ENCODE measurements at places on chromosomes 12 and 14.

DNA sequence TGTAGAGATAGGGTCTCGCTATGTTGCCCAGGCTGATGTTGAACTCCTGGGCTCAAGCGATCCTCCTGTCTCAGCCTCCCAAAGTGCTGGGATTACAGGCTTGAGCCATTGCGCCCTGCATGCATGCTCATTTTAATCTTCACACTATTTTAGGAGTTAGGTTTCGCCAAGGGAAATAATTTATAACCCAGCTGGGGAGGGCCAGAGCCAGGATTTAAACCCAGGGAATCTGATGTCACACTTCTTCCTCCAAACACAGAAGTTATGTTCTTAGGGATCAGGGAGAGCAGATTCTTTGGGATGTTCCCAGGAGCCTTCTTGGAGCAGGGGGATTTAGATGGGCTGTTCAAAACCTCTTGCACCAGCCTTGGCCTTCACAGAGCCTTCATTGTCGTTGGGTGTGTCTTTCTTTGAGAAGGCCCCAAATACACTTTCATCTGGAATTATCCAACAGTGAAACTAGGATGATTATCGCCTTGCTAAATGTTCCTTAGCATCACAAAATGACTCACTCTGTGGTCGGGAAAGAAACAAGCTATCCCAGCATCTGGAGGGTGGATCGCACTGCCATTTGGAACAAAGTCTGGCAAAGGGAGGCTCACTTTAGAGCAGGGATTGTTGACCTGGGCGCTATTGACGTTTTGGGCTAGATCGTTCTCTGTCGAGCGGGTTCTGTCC, 8.2 kb upstream of the PPP1CC start:
- DNase-seq, result no peak

GRCh38 chr14:93185349-93185720, 218 bp downstream of the LYSET start:
- DNase-seq, result no peak

- DNase-seq, result no peak
Measured at GRCh38 chr12:131454418-131455217, 256.3 kb upstream of the SFSWAP start.

GRCh38 chr12:11731455-11731854, 82.0 kb downstream of the ETV6 start:
- DNase-seq, result no peak

GRCh38 chr12:130437555-130438242, 100.0 kb downstream of the PIWIL1 start:
- no peak for DNase-seq

- no peak for DNase-seq
Measured at GRCh38 chr12:13130981-13131380, 27.5 kb upstream of the GSG1 start.

GRCh38 chr14:81990312-81990761, 456.7 kb upstream of the SEL1L start:
- DNase-seq, result no peak

GRCh38 chr12:46818642-46819041, 7.2 kb downstream of the SLC38A4 start:
- no peak for DNase-seq

- DNase-seq, result no peak
Measured at GRCh38 chr12:22275843-22276242, 58.7 kb downstream of the ST8SIA1 start.

- DNase-seq, result no peak
Measured at GRCh38 chr12:109421355-109422087, 55.6 kb downstream of the KCTD10 start.
